ENCODE measurements at places on chromosomes 12 and 14.

DNA sequence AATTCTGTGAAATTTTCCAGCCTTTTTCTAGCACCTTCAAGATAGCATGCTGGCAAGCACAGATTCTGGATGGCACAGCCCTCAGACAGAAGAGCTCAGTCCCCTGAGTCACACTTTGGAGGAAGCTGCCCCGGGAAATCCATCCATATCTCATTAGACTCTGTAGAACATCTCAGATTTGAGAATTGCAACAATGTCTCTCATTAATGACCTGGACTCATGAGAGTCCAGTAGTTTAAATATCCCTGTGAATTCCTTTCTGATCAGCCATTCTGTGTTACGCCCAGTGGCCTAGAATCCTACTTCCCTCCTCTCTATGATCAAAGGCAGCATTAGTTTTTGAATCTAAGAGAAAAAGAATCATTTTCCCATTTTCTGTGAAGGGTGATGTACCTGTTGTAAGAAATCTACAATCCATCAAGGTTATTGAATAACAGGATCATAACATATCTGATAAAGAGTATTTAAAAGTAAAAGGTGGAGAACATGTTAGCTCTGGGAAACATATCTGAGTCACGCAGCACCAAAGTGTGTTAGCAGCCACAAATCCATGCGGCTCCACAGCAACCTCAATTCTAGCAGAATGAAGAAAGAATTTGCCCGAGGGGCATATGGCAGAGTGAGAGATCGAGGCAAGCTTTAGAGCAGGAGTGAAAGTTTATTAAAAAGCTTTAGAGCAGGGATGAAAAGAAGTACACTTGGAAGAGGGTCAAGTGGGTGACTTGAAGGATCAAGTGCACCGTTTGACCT is 855.6 kb upstream of the TMEM132C start:
- DNase-seq, result no peak

DNA sequence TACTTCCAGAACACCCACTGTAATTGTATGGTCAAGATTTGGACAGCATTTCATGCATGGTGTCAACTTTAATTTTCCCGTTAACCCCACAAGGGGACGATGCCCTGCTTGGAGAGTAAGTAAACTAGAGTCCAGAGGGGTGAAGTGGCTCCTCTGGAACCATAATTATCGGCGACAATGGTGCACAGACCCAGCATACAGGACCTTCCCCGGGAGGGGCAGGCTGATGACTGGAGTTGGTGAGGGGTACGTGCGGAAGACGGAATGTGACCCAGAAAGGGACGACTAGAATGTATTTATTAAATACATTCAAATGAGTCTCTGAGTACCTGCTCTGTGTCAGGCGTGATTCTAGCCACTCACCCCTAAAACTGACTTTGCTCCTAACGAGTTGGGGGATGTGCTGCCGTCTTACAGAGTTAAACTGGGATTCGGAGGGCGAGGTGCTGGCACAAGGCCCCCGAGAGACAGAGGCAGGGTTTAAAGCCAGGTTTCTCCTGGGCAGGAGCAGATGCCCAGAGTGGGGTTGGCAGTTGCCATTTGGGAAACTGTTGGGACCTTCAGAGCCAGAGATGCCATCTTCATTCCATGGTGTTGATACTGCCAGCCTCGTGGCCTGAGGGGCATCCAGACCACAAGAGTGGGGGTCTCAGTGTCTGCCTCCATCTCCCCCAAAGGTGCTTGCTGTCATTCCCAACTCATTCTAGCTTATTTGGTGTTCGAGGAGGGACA is 10.9 kb downstream of the RTL1 start:
- DNase-seq, result no peak

DNA sequence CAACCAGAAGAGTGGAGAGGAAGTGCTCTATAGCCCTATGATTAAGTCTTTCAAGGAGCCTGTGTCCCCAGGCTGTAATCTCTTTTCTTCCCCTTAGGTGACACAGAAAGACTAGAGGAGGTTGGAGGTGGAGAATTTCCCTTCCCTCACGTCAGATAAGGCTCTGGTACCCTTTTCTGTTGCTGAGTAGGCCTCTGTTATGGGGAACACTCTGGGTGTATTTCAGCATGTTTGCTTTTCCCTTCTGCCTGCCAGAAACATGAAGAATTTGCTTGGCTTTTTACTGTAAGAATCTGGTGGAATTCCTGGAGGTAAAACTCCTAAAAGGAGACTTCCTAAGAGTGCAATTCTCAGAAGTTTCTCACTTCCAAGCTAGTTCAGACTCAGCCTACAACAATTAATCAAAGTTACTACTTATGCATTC is 58.3 kb downstream of the SIX1 start:
- peak; percentile 15 for DNase-seq

GRCh38 chr12:89691659-89692058 is 17.0 kb downstream of the ATP2B1 start:
- no peak for DNase-seq

- DNase-seq, result no peak
These were observed 64.9 kb downstream of the DDX51 start for GRCh38 chr12:132079200-132079599.

DNA sequence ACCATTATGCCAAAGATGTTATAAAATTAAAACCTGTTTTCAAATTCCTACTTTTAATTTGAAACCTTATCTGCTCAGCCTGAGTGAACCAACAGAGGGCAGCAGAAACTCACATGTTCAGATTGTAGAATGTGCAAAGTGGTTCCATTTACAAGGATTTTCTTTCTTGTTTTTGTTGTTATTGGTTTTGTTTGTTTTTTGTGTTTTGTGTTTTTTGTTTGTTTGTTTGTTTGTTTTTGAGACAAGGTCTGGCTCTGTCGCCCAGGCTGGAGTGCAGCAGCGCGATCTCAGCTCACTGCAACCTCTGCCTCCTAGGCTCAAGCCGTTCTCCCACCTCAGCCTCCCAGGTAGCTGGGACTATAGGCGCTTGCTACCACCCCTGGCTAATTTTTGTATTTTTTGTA is 22.8 kb upstream of the GARIN2 start:
- peak; percentile 32 for DNase-seq

DNA sequence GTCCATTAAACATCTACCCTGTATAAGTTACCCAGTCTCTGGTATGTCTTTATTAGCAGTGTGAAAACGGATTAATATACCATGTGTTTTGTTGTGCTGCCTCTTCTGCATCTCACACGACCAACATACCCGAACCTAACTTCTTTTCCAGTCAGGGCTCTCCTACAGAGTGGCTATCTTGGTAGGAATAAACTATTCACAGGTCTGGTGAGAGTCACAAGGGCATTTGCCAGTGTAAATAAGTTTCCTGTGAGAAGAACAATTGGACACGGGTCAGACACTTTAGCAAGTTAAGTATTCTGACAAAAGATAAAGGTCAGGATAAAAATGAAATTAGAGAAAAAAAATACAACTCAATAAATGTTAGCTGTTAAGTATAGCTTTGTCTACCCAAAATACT is 60.9 kb downstream of the MYF5 start:
- DNase-seq, result no peak
